ENCODE measurements at places on chromosomes 2 and 18.

- DNase-seq: no peak
Observed at GRCh38 chr2:54274781-54275242, 18.8 kb upstream of the TSPYL6 start.

DNA sequence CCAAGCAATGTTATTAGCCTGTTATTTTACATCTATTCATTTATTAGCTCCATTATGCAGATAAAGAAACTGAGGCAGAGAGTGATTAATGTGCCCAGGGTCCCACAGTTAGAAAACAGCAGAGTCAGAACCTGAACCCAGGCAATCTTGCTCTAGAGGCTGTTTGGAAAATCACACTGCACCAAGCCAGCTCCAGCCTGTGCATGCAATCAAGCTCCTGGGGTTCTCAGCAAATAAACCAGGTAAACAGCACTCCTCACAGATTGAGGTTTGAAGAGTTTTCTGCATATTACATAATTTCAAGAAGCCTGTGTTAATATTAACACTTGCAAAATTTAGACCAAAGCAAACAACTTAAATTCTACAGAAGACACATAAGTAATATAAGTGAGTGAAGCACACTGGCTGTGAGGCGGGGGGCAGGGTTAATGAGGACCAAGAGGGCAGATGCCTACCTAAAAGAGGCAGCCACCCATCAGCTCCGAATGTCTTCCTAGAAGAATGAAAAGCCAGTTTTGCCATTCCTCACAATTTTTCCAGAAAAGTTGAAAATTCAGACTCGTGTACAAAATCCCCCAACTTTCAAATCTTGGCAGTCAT lies 35.4 kb downstream of the CACNB4 start:
- no peak for DNase-seq

GRCh38 chr2:148947299-148947698 lies 72.3 kb downstream of the KIF5C start:
- no peak for DNase-seq

GRCh38 chr2:26273501-26273900 lies 28.8 kb downstream of the HADHB start:
- no peak for DNase-seq

DNA sequence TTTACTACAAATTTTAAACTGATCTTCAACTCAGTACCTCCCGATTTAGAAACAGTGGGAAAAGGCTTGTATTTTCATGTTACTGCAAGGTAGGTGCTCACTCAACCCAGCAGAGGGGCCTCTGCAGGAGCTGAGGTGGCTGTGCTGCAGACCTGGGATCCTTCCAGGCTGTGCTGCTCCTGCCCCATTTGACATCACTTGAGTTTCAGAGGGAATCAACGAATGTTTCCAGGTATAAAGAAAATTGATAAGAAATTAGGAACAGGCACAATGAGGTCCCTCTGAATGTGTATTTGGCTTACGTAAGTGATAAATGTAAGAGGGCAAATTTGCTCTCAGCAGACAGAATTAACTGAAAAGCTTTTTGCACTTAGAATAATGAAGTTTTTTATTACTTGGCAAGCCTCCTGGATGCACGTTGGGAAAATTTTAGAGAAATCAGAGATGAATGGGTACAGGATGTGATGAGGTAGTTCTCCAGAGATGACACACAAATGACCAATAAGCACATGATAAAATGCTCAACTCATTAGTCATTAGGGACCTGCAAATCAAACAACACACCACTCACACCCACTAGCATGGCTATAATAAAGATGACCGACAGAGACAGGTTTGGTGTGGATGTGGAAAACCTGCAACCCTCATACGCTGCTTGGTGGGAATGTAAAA lies 114.0 kb downstream of the NOL10 start:
- DNase-seq: no peak

- DNase-seq: no peak
Observed at GRCh38 chr2:233030-233429, 30.8 kb downstream of the SH3YL1 start.

GRCh38 chr18:50161597-50162205 lies 33.2 kb downstream of the MYO5B start:
- DNase-seq: no peak

DNA sequence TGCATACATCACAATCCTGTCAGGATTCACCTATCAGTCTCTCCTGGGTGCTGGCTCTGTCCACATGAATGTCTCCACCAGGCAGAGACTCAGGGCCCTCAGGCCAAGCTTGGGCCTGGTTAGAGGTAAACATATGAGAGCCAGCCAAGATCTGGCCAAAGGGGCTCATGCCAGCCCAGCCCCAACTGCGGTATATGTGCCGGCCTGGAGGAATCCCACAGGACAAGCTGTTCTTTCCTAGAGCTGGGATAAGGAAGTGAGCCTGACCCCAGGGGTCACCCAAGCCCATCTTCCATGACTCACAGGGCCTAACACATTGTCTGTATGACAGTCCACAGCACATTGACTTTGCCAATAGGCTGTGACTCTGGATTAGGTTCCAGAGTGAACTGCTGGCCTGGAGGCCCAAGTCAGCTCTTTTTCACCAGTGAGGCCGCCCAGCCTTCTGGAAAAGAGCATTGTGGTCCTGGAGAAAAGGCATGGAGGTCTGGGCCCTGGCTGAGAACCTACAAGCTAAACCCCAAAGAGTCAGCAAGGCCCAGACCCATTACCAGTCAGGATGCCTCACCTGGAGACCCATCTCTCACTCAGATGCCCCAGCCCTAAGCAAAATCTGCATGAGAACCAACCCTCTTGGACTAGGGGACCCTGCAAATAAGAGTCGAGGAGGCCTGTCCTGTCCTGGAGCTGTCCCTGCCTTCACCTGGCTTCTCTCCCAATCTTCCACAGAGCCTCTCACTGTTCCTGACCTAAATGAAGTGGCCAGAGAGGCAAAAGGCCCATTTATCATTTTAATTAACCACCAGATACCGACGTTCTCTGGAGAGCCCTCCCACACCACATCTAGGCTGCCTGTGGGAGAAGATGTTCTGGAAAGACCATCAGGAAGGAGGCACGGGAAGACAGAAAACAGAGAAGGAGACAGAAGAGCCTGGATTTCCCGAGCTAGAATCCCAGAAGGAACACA lies 120.9 kb upstream of the PKDCC start:
- no peak for DNase-seq

- no peak for DNase-seq
Observed at GRCh38 chr2:127324635-127325034, 30.7 kb upstream of the ERCC3 start.

- no peak for DNase-seq
Observed at GRCh38 chr2:179861027-179861415, 391 bp downstream of the ZNF385B start.

- DNase-seq: no peak
Observed at GRCh38 chr18:4142876-4143275, 312.2 kb downstream of the DLGAP1 start.

GRCh38 chr2:19855542-19856431 lies 46.0 kb downstream of the TTC32 start:
- no peak for DNase-seq

DNA sequence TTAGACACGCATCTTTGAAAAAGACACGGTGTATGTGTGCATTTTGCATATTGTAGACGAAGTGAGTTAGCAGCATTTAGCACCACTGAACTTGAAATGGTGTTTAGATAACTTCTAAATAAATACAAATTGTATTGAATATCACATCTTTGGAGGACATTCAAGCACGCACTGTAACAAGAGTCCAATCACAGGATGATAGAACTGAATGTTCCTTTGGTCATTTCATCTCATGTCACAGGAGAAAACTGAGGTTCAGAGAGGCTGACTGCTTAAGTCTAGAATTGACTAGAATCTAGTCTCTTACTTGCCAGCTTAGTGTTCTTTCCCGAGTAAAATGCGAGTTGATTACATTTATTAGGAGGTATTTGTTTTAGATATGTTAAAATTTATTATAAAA lies 119.2 kb upstream of the CCDC195 start:
- no peak for DNase-seq

DNA sequence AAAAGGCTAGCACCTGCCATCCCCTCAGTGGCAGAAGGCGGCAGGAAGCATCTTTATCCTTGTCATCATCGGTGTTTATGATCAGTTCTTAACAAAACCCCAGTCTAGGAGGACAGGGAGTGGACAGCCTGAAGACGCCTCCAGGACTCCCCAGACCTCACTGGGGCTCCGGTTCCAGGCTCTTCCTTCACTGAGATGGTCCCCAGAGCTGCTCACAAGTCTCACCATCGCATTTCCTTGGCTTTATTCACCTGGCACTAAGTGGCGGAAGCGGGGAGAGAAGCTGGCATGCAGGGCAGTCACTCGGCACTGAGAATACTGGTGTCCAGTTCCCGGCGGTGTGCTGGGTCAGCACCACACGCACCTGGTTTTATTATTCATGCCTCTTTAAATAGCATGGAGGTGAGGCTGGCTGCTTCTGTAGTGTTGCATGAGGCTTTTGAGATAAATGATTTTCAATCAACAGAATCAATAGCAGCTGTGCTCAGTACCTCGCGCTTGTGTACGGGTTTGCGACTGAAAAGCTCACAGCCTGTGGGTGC lies 68.7 kb downstream of the CABLES1 start:
- no peak for DNase-seq

DNA sequence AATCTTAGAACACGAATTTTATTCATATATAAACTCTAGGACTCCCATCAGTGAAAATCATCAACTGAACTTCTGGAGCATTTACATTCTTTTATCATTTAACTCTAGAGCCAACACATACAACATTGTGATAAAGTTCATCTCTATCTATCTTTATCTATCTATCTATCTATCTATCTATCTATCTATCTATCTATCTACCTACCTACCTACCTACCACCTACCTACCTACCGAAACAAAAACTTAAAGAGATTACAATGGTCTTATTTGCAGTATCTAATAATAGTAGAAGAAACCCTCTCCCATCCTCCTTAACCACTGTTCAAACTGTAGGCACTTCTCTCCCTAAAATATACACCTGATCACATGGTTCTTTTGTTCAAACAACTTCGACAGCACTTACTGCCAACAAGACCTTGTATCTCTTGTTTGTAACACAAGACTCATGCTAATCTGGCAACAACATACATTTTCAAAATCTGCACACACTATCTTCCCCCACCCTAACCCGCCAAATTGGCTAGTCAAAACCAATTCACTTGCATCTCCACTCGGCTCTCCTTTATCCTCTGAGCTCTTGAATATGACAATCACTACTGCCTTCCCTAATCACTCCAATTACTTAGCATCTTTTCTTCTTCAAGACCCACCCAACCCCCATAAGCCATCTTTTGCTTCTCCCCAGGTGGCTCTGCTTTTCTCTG lies 69.0 kb downstream of the GORASP2 start:
- no peak for DNase-seq

- no peak for DNase-seq
Observed at GRCh38 chr2:164755952-164756351, 85.7 kb downstream of the COBLL1 start.

DNA sequence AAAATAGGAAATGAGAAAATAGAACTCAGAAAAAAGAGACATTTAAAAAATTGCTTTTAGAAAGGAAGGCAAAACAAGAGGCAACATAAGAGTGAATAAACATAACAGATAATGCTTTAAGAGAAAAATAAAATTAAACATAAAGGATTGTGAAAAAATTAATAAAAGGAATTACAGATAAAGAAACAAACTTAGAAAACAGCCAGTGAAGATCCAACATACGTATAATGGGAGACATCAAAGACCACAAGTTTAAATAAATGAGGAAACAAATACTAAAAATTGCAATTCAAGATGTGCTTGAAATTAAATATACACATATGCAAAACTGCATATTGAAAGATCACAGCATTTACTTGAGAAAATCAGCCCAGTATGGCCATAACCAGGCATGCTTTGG lies 448.9 kb downstream of the NBAS start:
- DNase-seq: no peak

DNA sequence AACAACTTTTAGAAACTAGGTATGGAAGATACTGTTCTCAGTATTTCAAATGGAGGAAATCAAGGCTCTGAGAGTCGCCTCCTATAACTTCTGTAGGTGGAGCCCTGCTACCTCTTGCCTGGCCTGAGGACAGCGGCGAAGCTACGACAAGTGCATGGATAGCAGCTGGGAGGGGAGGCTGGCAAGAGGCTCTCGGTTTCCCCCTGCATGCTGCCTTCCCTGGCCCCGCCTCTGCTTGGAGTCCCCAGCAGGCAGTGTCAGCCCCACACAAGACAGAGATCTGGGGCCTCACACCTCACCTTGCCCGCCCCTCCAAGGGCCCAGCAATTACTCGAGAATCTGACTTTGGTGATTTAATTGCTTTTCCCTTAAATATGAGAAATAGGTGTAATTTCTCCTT lies 107.6 kb upstream of the POU3F3 start:
- DNase-seq: no peak

GRCh38 chr2:230090967-230091366 lies 22.2 kb upstream of the SLC16A14 start:
- DNase-seq: no peak

Data from stimulated activated CD4-positive, alpha-beta T cell treated with anti-CD3 and anti-CD28 coated beads, Interleukin-4, amount 100 ng/mL, for 48 hours (primary cell).